ENCODE measurements at places on chromosomes 5 and 9. TPM values are rescaled to one million over a fixed set of nuclear protein-coding genes. Genes with fewer than 3 reads are reported as not detected.

DNA sequence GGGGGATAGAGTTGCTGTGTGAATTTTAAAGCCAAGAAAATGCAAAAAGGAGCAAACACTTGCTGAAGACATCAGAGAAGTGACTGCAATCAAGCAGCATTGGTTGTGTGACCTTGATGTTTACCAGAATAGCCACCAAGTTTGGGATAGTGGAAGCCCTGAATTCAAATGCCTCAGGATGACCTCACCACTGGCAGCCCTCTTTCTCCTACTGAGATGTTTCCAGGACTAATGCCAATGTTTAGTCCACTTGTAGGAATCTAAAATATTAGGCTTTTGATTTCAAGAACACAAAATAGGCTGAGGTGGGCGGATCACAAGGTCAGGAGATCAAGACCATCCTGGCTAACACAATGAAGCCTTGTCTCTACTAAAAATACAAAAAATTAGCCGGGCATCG is 112.2 kb upstream of the NUDT12 start:
- DNase-seq, result no peak

Gene UBE2B
- 101 TPM for total RNA-seq

DNA sequence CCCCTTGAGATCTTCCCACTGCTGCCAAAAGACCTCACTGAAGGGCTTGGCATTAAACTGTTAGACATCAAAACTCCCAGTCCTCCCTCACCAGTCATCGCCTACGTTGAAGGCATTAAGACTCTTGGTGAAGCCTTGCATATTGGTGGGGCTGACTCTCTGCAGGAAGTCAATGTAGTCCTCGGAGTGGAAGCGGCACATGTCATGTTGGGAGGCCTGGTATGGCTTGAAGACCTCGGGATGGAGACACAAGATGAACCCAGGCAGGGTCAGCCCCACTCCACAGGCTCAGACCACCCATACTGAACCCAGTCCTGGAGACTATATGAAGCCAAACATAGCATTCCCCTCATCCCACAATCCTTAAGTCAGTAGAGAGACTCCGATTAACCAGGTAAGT is 1.9 kb downstream of the HDAC3 start:
- DNase-seq, result no peak

DNA sequence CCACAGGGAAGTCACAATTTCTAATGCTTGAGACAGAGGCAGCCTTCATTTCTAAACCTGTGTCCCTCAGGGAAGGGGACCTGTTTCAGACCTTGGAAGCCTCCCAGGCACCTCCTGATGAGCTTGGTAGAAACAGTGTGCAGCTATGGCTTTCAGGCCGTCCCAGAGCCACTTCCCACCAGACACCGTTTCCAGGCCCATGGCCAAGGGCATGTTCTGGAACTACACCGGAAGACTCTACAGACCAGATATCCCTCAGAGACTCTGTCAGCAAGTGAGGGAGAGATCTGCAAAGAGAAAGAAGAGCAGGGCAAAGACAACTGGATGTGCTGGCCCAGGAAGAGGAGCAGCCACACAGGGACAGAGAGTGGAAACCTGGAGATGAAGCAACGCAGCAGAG is 82.2 kb upstream of the HSPA9 start:
- DNase-seq, result peak; percentile 32

Gene ZNF883
- 3.6 TPM for total RNA-seq

DNA sequence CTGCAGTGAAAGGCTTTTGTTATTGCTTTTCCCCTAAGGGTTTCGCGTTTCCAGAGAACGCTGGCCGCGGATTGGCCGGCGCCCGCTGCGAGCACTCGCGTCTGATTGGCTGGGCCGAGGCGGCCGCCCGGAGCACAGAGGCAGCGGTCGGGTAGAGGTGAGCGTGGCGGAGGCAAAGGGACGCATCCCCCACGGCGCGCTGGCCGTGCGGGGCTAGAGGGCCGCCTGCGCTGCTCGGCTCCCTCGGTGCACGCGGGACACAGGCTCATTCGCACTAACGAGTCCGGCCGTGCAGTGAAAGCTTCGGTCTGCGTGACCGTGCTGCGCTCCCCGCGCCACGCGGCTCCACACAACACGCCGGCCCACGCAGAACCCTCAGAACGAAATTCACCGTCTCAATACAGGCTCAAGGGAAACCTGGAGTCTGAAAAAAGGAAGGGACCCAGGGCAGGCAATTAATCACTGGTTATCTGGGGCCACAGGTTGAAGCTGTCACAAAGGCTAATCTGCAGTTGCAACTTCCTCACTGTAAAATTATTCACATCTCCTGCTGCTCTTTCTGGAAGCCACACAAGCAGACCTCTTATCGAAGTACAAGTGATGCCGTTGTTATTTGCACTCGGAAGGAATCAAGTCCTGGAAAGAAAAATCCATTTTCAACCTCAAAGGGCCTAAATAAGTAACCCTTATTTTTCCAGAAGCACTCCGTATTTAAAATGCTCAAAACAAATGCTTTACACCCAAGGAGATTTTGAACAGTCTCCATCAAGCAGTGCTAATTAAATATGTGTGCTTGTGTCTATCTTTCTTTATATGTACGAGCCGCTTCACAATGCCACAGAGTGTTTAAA is 94.6 kb downstream of the ZNF608 start:
- peak; percentile 85 for DNase-seq

Measured in sciatic nerve (tissue), 2 donors.